H1 (cell line): ENCODE measurements at places on chromosomes 6 and 20. TPM values are rescaled to one million over a fixed set of nuclear protein-coding genes. Genes with fewer than 3 reads are reported as not detected.

DNA sequence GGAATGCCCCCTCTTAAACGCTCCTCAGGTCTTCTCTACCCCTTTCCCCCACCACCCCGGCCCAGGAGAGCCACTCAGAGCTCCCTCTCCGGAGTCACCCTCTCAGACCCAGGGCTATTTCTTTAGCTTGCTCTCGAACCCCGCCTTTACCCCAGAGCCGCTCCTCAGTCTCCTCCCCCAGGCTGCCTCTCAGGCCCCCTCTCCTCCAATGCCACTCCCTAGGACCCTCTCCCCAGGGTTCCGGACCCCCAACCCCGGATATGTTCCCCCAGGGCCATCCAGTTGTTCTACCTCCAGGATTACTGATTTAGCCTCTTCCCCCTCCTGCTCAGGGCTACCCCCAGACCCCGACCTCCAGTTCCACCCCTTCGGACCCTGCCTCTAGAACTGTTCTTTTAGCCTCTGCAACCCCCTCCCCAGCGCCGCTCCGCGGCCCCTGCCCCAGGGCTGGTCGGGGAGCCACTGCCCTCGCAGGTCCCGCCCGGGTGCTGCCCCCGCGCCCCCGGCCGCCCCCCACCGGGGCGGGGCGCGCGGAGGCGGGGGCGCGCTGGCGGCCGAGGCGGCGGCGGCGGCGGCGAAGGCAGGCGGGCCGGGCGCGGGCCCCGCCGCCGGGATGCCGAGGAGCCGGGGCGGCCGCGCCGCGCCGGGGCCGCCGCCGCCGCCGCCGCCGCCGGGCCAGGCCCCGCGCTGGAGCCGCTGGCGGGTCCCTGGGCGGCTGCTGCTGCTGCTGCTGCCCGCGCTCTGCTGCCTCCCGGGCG is at the start of gene MMP24:
Gene MMP24, plus strand, starts transcription at position 565 of the 758 bp plus-strand sequence. Its CDS starts 49 bp downstream, at position 614.
- peak; percentile 80 for DNase-seq

DNA sequence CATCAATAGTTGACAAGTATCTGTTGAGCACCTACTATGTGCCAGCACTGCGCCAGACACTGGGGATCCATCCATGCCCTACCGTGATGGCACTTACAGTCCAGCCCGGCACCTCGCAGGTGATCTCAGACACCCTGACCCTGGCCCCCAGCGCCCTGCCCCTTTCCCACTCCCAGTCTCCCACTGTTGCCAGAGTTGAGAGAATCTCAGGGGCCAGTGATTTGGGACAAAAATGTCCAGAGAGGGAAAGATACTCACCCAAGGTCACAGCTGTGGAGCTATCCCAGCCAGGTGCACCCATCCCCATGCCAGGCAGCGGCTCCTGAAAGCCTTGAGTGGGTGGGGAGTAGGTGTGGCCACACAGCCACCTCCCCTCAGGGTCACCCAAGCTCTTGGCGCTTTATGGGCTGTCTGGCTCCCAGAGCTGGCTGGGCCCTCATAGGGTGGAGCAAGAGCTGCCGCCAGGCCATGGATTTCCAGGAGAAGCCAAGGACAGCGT is 3.3 kb downstream of the PI16 start:
- no peak for DNase-seq

Gene HRH3
- 4.4 and 4.5 TPM in 2 replicates for total RNA-seq

Gene C20orf202
- total RNA-seq, result not detected in 2 replicates

Gene SNRPB
- total RNA-seq, result 495 and 507 TPM in 2 replicates

- no peak for DNase-seq
Observed at GRCh38 chr6:134610411-134610810, 292.5 kb upstream of the SGK1 start.

- no peak for DNase-seq
Observed at GRCh38 chr20:32056708-32057483, 4.9 kb downstream of the HCK start.

Gene RIPOR3
- 4.5 and 4.7 TPM in 2 replicates for total RNA-seq

- DNase-seq, result no peak
Observed at GRCh38 chr6:156348849-156349248, 428.3 kb upstream of the ARID1B start.

DNA sequence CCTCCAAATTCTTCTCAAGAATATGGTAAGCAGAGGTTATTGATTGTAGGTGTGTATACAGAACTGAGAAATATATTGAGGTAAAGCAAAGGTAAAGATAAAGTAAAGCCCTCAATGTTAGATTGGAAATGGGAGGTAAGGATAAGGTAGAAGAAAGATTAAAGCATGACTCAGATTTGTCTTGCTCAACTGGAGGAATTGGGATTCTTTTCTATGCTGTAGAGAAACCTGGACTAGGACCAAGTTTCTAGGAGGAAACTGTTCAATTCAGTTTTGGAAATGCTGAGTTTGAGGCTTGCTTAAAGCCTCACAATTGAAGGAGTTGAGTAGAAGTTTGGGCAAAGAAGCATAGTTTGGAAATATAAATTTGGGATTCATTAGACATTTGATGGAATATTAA is 634.0 kb upstream of the PTCHD4 start:
- DNase-seq, result no peak

Gene CFAP61
- 0.61 TPM in 1 of 2 replicates, not detected in the other for total RNA-seq

DNA sequence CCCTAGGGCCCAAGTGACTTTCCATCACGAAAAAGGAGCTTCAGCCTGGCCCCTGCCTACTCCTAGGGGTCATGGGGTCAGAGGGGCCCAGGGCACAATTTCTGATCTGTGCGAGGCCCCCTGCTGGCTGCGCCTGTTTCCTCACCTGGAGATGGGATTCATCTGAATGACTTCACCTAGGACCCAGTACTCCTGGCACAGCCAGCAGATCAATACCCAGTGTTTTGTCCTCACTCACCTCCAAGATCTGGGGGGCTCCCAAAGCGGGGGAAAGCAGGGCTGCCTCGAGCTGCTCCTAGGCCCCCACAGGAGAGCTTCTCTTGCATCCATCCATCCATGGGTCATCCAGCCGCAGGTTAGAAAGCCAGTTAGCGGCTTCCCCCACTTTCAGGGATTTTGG is 33.8 kb downstream of the CD40 start:
- peak; percentile 82 for DNase-seq

Gene RIPPLY2
- 0.74 and 1.9 TPM in 2 replicates for total RNA-seq

Gene TRMT6
- 21.2 and 23.3 TPM in 2 replicates for total RNA-seq

Gene WFDC10B
- total RNA-seq, result 0.54 TPM in 1 of 2 replicates, not detected in the other

- DNase-seq, result no peak
Observed at GRCh38 chr6:142706210-142706609, 238.8 kb downstream of the HIVEP2 start.

- DNase-seq, result no peak
Observed at GRCh38 chr6:51953246-51953645, 134.2 kb downstream of the PKHD1 start.

Gene EYA2
- total RNA-seq, result 1.6 and 1.7 TPM in 2 replicates

DNA sequence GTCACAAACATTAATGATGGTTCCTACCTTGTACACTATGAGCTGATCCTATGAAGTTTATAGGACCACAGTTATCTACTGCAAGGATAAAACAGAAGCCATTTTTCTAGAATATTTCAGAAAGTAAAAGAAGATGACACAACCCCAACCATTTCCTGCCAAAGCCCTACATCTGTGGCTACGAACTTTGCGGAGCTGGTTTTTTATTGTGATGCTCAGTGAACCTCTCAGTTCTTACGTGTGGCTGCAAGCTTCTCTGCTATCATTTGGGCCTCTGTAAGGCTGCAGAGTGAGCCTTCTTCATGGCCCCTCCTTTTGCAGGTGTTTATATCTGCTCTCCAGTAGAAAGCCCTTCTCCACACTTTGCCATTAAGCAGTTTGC is 17.8 kb upstream of the TAGAP start:
- DNase-seq, result no peak

Gene ULBP3
- total RNA-seq, result 3.3 and 4.2 TPM in 2 replicates

Gene PKIB
- total RNA-seq, result 72.0 and 73.3 TPM in 2 replicates

GRCh38 chr20:48697845-48698491 is 129.8 kb downstream of the PREX1 start:
- no peak for DNase-seq

Gene FRS3
- total RNA-seq, result 3.4 and 3.9 TPM in 2 replicates

Gene PRL
- not detected in 2 replicates for total RNA-seq

GRCh38 chr6:98847416-98847778 is 13.0 kb downstream of the POU3F2 start:
- no peak for DNase-seq

DNA sequence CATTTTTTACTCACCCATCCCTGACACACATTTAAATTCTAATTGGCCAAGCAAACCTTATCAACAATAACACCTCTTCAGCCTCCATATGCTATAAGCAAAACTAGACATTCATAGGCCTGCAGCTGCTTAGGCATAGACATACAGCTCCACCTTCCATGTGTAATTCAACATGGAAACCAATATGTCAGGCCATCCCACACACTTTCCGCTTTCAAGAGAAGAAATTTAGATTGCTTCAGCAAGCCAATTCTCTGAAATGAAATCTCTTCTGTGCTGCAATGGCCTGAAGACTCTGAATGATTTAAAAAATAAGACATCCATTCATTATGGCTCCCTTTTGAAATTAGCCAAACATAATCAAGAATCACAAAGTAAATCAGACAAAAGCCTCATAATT is 4.5 kb upstream of the RAB22A start:
- no peak for DNase-seq

DNA sequence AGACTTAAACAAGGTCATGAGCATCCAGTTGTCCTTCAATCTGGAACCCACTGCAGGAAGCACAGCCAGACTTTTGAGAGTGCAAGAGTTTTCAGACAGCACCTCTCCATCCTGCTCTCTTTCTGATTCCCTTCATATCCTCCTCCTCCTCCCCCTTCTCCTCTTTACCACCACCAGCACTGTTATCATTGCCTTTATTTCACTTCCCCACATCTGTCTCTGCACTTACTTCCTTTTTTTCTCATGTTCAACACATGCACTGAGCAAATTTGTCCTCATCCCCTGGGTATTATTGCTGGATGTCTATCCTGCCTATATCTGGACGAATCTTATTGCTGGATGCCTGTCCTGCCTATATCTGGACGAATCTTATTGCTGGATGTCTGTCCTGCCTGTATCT is 554.8 kb downstream of the DHX35 start:
- no peak for DNase-seq

Gene PLCG1
- 151 and 154 TPM in 2 replicates for total RNA-seq

GRCh38 chr6:14658030-14658429 is 540.5 kb downstream of the CD83 start:
- DNase-seq, result no peak

Gene KIF6
- total RNA-seq, result 0.65 and 1.5 TPM in 2 replicates

- DNase-seq, result no peak
Observed at GRCh38 chr6:84066536-84066935, 33.0 kb downstream of the MRAP2 start.

GRCh38 chr20:44532981-44533331 is 11.1 kb upstream of the SERINC3 start:
- DNase-seq, result no peak

- DNase-seq, result no peak
Observed at GRCh38 chr6:39520916-39521315, 198.4 kb upstream of the KCNK16 start.

DNA sequence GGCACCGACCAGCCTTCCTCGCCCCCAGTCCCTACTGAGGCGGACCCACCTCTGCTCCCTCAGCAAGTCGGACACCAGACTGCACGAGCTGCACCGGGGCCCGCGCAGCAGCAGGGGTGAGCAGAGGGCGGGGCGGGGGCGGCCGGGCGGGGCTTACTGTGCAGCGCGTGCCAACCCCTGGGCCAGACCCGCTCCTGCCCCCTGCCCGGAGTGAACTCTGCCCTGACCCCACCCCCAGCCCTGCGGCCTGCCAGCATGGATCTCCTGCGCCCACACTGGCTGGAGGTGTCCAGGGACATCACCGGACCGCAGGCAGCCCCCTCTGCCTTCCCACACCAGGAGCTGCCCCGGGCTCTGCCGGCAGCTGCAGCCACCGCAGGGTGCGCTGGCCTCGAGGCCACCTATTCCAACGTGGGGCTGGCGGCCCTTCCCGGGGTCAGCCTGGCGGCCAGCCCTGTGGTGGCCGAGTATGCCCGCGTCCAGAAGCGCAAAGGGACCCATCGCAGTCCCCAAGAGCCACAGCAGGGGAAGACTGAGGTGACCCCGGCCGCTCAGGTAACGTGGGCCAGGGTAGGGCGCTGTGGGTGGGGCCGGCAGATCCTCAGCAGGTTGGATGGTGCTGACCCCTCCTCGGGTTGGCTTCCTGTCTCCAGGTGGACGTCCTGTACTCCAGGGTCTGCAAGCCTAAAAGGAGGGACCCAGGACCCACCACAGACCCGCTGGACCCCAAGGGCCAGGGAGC is 1.5 kb upstream of the SLC2A4RG start:
- peak; percentile 76 for DNase-seq

- DNase-seq, result no peak
Observed at GRCh38 chr6:16602035-16602434, 159.2 kb downstream of the ATXN1 start.

DNA sequence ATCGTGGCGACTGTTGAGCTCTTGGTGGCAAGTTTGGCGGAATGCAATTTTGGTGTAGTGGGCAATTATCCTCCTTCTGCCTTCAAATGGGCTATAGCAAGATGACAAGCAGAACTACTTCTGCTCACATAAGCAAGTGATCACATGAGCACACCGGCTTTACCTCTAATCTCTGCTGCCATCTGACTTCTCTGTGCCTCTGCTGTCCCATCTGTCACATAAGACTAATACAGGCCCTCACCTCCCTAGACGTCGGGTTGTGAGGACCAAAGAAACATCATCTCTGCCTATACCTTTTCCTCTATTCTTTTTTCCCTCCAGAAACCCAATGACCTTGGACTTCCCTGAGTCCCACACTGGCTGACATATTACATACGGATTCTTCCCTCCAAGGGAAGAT is 13.3 kb upstream of the WTAP start:
- no peak for DNase-seq
